ENCODE measurements at places on chromosomes 2 and 18. TPM values are rescaled to one million over a fixed set of nuclear protein-coding genes. Genes with fewer than 3 reads are reported as not detected.

The ASIC4 gene
- total RNA-seq: under 0.01 TPM

The PLB1 gene
- total RNA-seq: 4.1 TPM

The CRYGC gene
- not detected for total RNA-seq

The OBSL1 gene
- 57.1 TPM for total RNA-seq

The ANO7 gene
- 1.2 TPM for total RNA-seq

The ROCK2 gene
- total RNA-seq: 106 TPM

All from articular chondrocyte of knee joint (primary cell).